Activated T-cell treated with anti-CD3 and anti-CD28 coated beads, Interleukin-2, amount 50 U/mL, for 48 hours (primary cell): ENCODE measurements at places on chromosomes 3 and 15.
A peak's percentile ranks its signal among the peaks of the same experiment; 100 is the strongest.

- DNase-seq, result no peak
Measured at GRCh38 chr3:60730371-60730770, 520.9 kb downstream of the FHIT start.

- no peak for DNase-seq
Measured at GRCh38 chr3:161273589-161274218, 52.6 kb downstream of the NMD3 start.

- no peak for DNase-seq
Measured at GRCh38 chr15:48913141-48913540, 35.2 kb downstream of the EID1 start.

DNA sequence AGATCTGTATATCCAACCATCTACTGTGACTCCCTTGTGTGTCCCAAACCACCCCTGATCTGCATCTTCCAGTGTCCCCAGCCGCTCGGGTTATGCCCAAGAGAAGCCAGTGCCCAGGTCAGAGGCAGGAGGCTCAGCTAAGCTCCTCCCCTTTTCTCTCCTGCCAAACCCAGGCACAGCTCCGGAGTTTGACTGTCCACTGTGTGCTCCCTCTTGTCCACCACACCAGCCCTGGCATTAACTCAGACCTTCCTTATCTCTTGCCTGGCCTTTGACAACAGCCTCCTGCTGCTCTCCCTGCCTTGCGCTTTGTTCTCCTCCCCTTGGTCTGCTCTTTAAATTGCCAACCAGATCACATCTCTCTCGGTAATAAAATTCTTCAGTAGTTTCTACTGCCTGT is 39.3 kb downstream of the DGKG start:
- DNase-seq, result no peak

GRCh38 chr15:80662757-80663553 is 32.2 kb upstream of the ABHD17C start:
- DNase-seq, result no peak

DNA sequence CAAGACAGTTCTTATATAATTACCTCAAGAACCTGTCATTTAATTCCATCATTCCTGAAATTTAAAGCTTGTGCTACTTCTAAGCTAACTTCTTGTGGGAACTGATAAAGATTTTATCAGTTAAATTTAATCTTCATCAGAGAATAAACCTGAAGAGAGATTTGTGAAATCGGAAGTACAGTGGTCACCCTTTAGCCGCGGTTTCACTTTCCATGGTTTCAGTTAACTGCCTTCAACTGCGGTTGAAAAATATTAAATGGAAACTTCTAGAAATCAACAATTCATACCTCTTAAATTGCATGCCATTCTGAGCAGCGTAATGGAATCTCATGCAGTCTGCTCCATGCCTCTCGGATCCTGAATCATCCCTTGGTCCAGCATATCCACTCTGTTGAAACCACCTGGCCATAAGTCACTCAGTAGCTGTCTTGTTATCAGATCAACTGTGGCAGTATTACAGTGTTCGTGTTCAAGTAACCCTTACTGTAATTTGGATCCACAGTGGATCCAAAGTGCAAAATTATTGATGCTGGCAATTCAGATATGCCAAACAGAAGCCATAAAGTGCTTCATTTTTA is 626.1 kb downstream of the CADM2 start:
- DNase-seq, result no peak

DNA sequence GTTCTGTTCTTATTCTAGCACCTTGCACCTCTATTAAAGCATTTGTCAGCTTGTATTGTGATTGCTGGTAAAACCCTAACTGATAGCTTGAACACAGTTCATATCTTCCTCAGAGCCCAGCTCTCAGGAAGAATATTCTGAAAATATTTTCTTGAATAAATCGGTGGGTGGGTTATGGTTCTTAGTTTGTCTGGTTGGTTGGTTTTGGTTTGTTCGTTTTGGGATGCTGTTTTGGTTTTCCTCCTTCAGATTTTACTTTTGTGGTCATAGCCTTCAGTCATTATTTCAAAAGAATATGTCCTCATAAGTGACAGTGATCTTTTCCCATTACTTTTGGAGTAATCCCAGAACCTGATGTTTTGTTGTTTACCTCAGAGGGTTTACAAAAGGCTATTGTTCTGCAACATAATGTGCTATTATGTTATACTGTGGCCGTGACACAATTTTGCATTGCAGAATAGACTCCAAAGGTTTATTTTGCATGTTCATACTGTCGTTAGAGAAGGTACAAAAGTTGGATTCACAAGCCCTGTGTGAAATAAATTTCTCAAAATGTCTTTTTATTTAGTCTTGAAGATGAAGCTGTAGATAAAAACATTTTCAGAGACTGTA is 2.7 kb upstream of the TMEM87A start:
- no peak for DNase-seq

DNA sequence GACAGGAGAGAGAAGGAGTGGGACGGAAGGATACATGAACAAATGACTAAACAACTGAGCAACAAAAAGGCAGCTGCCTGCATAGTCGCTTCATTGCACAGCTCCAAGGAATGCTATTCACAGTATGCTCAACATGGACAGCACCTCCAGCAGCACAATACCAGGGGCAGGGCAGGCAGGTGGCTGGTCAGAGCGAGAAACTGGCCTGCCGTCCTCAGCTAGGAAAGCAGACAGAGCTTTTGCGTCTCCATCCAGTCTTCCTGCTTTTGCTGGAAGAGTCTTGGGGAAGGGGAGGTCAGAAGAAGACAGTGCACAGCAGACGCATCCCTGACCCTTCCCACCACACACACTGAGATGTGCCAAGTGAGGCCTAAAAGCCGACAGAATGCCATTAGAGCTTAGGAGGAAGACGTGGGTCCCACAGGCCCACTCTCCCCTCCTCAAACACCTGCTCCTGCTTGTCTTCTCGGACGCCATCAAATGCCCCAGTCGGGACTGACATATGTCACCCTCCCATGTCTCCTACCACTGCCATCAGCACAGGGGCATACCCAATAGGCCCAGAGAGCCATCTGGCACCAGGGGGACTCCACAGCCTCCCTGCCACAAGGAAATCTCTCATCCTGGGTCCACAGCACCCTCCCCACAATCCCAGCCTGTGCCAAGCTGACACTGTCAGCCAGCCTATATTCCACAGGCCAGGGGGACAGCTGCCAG is 3.9 kb downstream of the RAB6B start:
- DNase-seq, result no peak

DNA sequence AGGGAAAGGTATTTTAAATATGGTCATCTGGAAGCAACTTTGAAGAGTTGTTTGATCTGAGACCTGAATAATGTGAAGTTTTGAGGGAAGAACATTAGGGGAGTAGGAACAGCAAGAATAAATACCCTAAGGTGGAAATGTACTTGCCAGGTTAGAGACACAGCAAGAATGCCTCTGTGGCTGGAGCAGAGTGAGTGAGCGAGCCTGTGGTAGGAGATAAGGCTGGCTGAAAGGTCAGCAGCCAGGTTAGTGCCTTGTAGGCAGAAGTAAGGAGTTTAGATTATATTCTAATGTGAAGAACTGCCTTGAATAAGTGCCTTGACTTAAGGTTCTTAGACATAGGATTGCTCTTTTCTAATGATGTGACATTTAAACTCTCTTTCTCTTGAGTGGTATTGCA is 18.3 kb downstream of the LRRC49 start:
- DNase-seq, result no peak

- DNase-seq, result no peak
Measured at GRCh38 chr3:17473761-17474160, 268.7 kb downstream of the TBC1D5 start.

- DNase-seq, result no peak
Measured at GRCh38 chr15:83164111-83164770, 43.4 kb downstream of the HDGFL3 start.

DNA sequence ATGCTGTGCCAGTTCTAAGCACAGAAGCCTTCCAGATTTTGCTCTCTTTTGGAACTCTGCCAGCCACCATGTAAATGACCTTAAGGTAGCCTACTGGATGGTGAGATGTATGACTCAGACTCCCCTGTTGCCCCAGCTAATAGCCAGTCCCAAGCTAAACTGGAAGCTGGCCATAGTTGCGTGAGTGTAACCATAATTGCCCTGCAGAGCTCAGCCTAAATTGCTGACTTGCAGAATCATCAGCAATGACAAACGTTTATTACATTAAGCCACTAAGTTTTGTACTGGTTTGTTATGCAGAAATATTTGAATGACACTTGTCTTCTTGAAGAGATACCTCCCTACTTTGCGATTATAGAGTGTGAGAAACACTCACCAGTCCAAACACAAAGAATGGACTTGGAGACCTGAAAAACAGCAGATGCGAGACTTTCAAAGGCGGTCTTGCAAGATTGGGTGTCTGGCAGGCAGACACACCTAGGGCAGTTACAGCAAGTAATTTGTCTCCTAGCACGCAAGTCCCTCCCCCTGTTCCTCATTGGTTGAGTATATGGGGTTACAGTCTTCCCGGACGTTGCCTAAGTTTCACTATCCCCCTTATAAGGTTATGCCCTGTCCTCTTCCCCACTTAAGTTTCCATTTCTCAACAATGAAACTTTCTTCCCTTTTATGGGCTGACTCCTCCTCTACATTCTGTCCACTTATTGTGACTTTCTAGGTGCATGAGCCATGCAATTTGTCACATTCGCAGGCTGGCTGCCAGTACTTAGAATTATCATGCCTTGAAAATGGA is 83.6 kb upstream of the XCR1 start:
- DNase-seq, result no peak

DNA sequence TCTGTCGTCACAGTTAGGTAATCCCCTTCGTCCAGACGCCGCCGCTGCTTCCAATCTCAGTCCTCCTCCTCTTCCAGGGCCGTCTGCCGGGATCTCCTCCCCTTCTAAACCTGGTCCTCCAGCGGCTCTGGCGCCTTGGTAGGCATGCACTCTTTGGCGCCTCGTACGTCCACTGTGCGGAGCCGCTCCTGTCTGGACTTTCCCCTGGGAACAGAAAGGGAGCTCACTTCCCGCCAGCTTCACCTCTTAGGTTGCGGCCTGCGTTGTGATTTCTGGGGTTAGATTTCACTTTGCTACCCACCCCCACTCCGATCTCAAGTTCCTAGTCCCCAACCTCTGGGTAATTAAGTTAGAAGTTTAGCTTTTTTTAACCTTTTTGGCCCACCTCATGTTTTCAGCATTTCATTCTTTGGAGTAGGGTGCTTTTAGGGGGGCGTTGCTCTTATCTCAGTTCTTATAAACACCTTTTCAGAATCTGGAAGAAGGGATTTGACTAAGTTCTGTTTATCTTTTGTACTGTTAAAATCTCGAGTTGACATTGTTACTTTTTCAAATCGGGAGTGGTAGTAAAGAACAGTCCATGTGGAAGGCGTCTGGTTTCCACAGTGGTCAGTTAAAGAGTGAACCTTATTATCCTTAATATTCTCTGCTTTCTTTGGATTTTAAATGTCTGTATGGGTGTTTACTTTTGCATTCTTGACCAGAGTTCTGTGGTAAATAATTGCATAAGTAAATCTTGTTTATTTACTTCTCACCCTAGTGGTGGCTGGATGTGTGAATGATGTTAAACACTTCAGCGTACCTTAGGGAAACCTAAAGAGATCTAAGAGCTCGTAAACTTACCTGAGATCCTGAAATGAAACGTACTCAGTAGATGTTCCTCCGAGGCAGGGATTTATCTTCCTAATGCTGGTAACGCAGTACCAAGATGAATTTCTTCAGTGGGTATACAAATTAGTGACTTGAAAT is 611 bp downstream of the CTDSPL2 start:
- DNase-seq, result no peak

GRCh38 chr3:122609798-122610559 is 32.5 kb downstream of the PARP15 start:
- peak; percentile 58 for DNase-seq

DNA sequence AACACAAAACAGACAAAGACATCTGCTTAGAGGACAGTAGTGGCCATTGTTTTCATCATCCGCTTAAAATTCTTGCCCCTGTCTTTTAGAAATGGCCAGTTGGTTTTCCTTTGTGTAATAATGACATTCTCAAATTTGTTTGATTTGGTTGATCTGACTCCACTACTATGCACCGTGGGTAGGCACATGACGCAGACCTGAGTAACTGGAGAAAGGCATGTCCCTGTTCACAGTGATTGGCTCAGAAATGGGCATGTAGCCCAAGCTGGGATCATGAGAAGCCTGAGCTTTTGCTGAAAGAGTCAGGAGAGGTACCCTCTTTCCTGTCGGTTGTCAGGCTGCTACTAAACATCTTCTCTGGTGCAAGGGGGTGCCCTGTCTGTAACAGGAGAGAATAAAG is 36.6 kb upstream of the MAGI1 start:
- DNase-seq, result no peak

DNA sequence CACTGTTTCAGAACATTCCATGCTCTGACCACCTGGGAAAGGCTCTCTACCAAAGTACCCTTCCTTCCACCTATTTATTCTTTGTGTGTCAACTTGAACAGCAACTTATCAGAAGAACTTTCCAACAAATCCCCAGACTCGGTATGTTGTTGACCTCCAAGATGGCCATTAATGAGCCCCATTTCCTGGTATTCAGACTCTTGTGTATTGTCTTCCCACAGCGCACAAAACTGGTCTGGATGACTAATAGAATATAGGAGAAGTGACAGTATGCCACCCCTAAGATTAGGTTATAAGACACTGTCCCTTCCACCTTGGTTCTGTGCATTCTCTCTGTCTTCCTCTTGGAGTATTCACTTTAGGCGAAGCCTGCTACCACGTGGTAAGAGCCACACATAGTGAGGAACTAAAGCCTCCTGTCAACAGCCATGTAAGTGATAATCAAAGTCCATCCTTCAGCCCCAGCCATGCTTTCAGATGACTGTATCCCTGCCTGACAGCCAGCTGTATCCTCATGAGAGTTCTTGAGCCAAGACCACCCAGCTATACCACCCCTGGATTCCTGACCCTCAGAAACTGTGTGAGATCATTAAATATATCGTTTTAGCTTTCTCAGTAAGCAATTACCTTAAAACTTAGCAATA is 481.7 kb downstream of the MAGI1 start:
- no peak for DNase-seq

DNA sequence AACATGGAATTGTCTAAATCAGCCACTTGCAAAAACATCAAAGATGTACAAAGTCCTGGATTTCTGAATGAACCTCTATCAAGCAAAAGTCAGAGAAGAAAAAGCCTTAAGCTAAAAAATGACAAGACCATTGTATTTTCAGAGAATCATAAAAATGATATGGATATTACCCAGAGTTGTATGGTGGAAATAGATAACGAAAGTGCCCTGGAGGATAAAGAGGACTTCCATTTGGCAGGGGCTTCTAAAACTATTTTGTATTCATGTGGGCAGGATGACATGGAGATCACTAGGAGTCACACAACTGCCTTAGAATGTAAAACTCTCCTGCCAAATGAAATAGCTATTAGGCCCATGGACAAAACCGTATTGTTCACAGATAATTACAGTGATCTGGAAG is 29.3 kb downstream of the KNL1 start:
- no peak for DNase-seq
